Esophagus squamous epithelium (tissue), 5 donors: ENCODE measurements at places on chromosomes 4 and X. TPM values are rescaled to one million over a fixed set of nuclear protein-coding genes. Genes with fewer than 3 reads are reported as not detected.
A peak's percentile ranks its signal among the peaks of the same experiment; 100 is the strongest.

DNA sequence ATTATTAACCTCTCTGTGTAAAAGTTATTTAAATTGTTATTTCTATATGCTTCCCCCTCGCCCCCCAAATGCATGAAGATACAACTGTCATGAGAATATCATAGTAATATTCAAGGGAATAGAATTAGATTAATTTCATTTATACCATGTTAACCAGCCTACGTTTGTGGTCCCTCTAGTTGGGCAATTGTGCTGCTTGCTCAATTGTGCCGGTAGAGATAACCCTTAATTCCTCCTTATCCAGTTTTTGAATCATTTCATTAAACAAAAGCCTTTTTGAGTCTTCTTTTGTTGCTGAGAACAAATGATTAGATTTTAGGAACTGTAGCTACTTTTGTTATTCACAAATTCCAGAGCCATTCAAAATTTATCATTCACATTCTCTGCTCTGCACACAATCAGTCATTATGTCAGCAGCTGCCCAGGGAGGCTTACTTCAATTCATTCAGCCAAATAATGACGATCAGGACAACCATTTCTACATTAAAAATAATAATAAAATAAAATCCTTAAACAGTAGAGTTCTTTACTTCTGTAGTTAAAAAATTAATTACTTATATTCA lies 98.1 kb downstream of the ADGRL3 start:
- no peaks in the 10 kb centered on the region for H3K36me3 ChIP-seq
- H3K4me1 ChIP-seq, result no peaks in the 10 kb centered on the region
- H3K27ac ChIP-seq, result no peak overlapping the region
- no peak overlapping the region for H3K4me3 ChIP-seq

GRCh38 chr4:123528501-123529277 lies 132.1 kb downstream of the SPRY1 start:
- no peak overlapping the region for H3K27ac ChIP-seq
- H3K4me3 ChIP-seq, result no peak overlapping the region
- no peaks in the 10 kb centered on the region for H3K36me3 ChIP-seq
- H3K27me3 ChIP-seq, result no peaks in the 10 kb centered on the region
- DNase-seq, result no peak
- no peaks in the 10 kb centered on the region for H3K4me1 ChIP-seq

Gene ABLIM2
- total RNA-seq, result 13.5 TPM

- peak overlapping the region; percentile 43 for H3K4me3 ChIP-seq
- no peaks in the 10 kb centered on the region for H3K27me3 ChIP-seq
- no peaks in the 10 kb centered on the region for H3K36me3 ChIP-seq
- peak; percentile 33 for DNase-seq
- no peak overlapping the region for H3K27ac ChIP-seq
These were observed 46.4 kb downstream of the ASMT start for GRCh38 chrX:1661048-1661921.

DNA sequence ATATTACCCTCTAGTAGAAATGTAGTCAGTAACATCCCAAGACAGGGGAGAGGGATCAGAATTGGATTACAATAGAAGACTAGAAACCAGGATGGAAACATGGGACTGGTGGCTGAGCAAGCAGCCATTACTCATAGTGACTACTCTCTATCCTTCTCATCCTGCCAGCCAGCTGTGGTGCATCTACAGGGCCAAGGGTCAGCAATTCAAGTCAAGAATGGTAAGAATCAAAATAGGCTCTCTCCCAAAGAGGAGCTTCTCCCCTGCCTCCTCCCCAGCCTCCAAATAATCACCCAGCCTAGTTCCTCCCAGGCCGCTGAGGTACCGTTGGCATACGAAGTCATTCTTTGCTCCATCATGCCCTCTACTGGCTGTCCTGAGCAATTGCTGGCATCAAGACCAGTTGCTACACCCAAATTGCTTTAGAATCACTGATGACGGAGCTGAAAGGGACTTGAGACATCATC lies 19.4 kb downstream of the AWAT2 start:
- peaks cover 4% of the 10 kb centered on the region for H3K4me1 ChIP-seq
- no peaks in the 10 kb centered on the region for H3K27me3 ChIP-seq
- H3K4me3 ChIP-seq, result no peak overlapping the region

GRCh38 chr4:73387552-73387951 lies 16.5 kb upstream of the ALB start:
- no peaks in the 10 kb centered on the region for H3K27me3 ChIP-seq
- H3K4me3 ChIP-seq, result no peak overlapping the region
- no peaks in the 10 kb centered on the region for H3K4me1 ChIP-seq
- no peak overlapping the region for H3K27ac ChIP-seq

Gene HMX1
- 0.19 TPM for total RNA-seq
